ENCODE measurements at places on chromosomes 11 and 22. TPM values are rescaled to one million over a fixed set of nuclear protein-coding genes. Genes with fewer than 3 reads are reported as not detected.

SCGB1A1 gene
- total RNA-seq = not detected

GRCh38 chr11:122634501-122634900, 21.0 kb upstream of the UBASH3B start:
- no peak for DNase-seq

GRCh38 chr22:29867851-29868250, 15.1 kb upstream of the MTMR3 start:
- DNase-seq = no peak

GRCh38 chr22:18905540-18906409, at the start of gene DGCR6:
DGCR6 (plus strand) TSS chr22:18906320; CDS start chr22:18906375, 55 bp downstream.
- DNase-seq = no peak

DNA sequence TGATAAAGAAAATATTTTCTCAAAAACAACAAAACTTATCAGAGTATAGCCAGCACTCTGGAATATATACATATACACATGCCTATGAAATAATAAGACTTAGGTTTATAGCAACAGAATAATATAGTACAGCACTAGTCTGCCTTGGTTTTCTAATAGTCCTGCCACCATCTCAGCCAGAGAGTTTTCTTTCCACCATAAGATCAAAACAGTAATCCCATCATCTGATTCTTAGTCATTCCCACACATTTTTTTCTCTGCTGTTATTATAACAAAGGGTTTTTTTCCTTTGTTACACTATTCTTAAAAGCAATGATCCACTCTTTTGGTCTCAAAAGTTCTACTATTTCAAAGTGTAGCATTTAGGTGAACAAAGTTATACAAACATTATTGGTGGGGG, 15.1 kb downstream of the MTMR2 start:
- no peak for DNase-seq

DNA sequence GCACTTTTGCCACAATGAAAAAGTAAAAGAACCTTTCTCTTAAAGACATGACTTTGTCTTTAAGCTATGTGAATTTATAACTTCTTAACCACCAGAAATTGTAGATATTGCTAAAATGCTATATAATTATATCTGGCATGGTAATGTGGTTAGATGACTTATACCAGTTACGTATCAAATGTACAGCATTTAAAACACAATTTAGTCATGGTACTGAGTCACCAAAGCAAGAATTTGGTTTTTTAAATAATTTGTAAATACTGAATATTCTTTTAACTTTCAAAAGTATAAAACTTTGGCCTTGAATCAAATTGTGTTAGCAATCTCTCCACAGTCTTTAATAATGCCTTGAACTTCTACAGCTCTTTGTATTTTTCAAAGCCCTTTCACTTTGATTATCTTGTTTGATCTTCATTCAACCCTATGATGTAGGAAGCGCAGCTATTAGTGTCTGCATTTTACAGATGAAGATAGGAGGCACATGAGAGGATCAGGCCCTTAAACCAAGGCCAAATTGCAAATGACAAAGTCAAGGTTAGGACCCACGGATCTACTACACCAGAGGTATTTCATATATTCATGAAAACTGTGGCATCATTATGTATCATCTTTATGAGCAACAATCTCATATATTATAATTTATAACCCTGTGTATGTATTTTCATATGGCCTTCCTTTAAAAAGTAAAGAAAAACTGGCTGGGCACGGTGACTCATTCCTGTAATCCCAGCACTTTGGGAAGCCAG, 4.4 kb upstream of the SYTL2 start:
- no peak for DNase-seq

- DNase-seq = no peak
These were observed 9.2 kb downstream of the FBLN1 start for GRCh38 chr22:45511847-45512261.

GRCh38 chr11:45768486-45768885, 36.5 kb upstream of the SLC35C1 start:
- no peak for DNase-seq

GRCh38 chr11:86676010-86676409, 3.6 kb upstream of the ME3 start:
- no peak for DNase-seq

- no peak for DNase-seq
These were observed 1.5 kb downstream of the ZNF143 start for GRCh38 chr11:9462172-9462799.

ANKRD42 gene
- 5.4 TPM for total RNA-seq

Measured in hematopoietic multipotent progenitor cell (in vitro differentiated cells).